ENCODE measurements at places on chromosomes 3 and 15. TPM values are rescaled to one million over a fixed set of nuclear protein-coding genes. Genes with fewer than 3 reads are reported as not detected.

- DNase-seq, result no peak
These were observed 168.2 kb downstream of the MBNL1 start for GRCh38 chr3:152436707-152437590.

GRCh38 chr15:37109872-37110572, 9.7 kb upstream of the MEIS2 start:
- no peak for DNase-seq

Gene GOLGA6L10
- 0.48 TPM for total RNA-seq

Gene GOLGA6L7
- not detected for total RNA-seq

DNA sequence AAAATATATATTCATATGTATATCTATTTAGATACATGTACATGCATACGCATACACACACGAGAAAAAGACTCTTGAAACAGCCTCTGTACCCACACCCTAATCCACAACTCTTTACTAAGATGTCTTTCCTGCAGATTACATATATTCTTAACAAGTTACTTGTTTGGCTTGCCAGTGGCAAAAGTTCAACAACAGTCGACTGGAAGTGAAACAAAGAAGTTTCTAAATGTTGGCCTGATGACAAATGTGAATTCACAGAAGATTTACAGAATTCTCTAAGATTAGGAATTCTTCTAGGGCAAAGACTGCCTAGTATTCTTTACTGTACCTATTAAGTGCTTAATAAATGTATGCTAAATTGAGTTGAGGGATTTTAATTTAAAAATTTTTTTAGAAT, 116.8 kb downstream of the CDIN1 start:
- DNase-seq, result no peak

DNA sequence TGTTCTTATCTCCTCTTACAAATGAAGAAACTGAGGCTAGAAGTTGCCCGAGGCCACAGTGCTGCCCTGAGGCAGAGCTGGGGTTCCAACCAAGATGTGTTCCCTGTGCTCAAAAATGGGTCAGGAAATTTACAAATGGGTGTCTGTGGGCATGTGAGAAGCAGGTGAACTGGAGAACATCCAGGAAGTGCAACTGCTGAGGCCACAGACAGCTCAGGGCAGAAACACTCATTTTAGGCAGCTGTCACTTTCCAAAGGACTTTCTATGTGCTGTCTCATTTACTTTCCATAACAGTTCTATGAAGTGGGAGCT, 47.2 kb upstream of the ATP2B2 start:
- no peak for DNase-seq

GRCh38 chr3:137052298-137052697, 94.5 kb downstream of the IL20RB start:
- DNase-seq, result no peak

Gene ATP13A5
- total RNA-seq, result not detected

- DNase-seq, result no peak
These were observed 102.9 kb upstream of the NR2E3 start for GRCh38 chr15:71707230-71708050.

- no peak for DNase-seq
These were observed 155.9 kb upstream of the TLE3 start for GRCh38 chr15:70253461-70254156.

DNA sequence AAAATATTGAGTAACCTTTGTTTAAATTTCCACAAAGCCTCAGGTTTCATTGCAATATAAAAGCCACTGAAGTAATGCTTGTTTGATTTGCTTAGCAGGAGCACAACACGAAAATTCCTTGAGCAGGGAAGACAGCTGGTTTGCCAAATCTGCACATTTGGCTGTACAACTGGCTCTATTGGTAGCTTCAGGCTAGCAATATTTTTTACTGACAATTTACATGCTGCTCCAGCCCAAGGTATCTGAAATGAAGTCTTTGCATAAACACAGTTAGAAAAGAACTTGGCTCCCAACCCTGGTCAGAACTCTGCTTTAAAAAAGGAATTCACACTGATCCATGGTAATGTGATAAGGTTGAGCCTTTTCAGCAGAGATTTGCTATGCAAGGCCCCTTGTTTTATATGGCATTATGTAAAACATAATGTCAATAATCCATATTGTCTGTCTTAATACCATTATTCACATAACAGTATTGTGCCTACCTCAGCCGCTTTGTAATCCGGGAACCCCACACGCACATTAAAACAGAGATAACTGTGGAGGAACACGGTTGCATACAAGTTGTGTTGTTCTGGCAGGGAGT, 55.7 kb upstream of the CHL1 start:
- DNase-seq, result no peak

- DNase-seq, result no peak
These were observed 95.9 kb downstream of the FEZF2 start for GRCh38 chr3:62277450-62277849.

DNA sequence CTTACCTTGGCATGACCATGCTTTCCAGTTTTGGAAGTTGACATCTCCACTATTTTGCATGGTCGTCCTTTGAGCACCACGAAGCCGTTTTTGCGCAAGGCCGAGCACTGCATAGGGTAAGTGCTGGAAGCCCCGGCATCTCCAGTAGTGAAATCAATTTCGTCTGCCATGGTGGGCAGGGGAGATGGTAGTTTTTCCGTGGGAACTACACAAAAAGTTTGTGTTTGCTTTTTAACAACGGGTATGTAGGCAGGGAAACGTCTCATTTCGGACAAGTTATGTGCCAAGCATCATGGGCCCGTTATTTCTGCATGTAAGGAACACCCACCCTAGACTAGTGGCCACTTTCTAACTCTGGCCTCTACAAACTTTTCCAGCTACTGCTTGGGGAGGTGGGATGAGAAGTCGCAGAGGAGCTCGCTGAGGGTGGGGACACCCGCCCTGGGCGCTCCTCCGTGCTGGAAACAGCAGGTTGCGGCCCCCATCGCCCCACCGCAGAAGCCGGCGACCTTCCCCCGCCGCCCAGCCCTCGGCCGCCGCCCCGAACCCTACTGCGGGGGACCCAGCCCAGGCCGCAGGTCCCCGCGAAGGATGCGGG, 701 bp downstream of the EIF5A2 start:
- no peak for DNase-seq

Gene PRSS50
- 0.13 TPM for total RNA-seq

GRCh38 chr3:27556887-27557286, 72.7 kb upstream of the SLC4A7 start:
- no peak for DNase-seq

DNA sequence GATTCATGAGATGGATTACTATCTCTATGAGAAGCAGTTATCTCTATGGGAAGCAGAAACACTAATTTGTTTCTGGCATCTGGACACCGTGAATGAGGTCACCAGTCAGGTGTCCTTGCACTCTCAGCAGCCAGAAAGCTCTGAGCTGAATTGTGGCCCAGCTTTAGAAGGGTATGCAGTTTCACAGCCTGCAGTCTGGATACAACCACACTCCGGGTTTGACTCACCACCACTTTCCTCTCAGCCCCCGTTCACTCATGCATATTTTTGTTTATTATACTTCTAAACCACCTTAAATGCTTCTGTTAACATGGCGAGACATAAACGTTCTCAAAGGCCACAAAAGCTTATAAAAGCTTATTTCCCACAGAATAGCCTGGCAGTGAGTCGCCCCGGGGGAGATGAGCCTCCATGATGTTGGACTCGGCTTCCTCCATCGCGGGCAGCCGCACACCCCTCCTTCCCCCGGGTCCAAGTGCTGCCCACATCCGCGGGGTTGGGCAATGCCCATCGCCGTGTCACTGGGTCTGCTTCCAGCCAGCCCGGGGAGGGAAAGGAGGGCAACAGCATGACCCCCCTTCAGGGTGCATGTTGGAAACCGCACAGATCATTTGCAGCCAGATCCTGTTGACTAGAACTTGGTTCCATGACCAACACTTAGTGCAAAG, 16.8 kb upstream of the SLC41A3 start:
- DNase-seq, result no peak

- no peak for DNase-seq
These were observed 122.1 kb downstream of the FOXB1 start for GRCh38 chr15:60126200-60126599.

DNA sequence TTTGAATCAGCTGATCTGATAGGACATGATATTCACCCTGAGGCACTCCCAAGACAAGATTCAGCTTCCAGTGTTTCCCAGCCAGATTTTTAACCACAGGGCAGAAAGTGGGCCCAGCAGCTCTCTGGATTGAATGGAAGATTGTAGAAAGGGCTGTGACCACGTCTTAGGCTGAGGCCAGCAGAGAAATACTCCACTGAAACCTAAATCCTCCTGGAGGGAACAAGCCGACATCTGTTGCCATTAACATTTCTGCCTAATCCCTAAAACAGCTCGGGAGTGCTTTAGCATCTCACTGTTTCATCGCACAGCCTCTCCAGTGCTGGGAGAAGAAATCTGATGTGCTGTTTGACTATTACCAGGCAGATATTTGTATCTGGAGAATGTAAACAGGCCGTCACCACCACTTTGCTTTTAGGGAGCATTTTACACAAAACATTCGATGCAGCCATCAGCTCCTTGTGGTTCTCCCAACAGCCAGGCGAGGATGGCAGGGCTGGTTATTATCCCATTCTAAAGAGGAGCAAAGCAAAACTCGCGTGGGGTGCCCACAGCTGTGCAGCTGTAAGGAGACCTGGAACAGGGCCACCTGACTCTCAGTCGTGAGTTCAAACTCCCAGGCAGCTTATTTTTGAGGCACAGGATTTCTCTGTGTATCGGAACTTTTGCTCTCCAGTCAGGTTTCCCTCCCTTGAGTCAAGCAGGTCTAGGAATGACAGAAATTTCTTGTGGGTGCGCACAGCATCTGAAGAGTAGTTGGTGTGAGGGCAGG, 117.4 kb downstream of the LIPC start:
- peak; percentile 39 for DNase-seq

- peak; percentile 55 for DNase-seq
These were observed 26.6 kb downstream of the MIX23 start for GRCh38 chr3:122356402-122356801.

DNA sequence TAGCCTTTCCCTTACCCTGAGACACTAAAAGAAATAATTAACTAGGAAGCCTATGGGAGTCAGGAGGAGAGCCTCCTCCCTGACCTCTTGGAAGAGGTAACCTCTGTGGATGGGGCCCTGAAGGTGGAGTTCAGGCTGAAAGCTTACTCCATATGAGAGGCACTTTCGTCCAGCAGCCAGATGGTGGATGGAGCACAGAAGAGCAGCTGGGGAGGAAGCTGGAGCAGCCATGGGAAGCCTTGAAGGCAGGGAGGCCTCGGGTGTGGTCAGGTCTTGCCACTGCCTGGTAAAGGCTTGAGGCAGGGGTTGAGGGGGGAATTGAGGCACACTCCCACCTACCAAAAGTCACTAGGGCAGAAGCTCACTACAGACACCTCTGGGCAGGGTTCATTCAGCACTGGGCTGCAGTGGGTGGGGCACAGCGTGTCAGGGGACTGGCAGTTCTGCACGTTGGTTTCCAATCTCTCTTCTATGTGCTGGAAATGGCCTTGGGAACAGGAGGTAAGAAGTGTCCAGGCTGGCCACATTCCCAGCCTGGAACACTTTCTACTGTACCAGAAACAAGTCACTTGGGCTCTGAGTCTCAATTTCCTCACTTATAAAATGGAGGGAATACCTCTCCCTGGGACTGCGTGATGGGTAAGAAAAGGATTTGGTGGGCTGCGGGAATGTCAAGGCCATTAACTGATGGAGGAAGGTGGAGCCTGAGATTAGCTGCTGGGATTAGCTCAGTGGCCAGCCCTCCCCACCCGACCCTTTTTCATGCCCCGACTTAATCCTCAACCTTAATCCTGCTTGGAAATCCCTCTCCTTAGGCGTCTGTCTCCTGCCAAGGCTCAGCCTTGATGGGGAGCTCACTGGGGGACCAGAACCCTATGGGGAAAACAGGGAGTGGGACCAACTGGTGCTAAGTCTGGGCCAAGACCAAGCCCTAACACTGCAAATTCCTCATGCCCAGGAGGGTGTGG, 5.4 kb downstream of the PCBP4 start:
- no peak for DNase-seq

Gene PGBD4
- 0.93 TPM for total RNA-seq

Gene GREM1
- 2.2 TPM for total RNA-seq

DNA sequence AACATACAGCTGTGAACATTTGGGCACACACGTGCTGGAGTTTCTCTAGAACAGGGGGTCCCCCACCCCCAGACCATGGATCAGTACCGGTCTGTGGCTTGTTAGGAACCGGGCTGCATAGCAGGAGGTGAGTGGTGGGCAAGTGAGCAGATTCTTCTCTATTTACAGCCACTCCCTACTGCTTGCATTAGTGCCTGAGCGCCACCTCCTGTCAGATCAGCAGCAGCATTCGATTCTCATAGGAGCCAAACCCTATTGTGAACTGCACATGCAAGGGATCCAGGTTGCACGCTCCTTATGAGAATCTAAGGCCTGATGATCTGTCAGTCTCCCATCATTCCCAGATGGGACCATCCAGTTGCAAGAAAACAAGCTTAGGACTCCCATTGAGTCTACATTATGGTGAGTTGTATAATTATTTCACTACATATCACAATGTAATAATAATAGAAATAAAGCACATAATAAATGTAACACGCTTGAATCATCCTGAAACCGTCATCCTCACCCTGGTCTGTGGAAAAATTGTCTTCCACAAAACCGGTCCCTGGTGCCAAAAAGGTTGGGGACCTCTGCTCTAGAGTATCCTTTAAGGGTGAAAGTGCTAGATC, 25.8 kb downstream of the CHRM5 start:
- DNase-seq, result no peak

- no peak for DNase-seq
These were observed 41.5 kb downstream of the TGM4 start for GRCh38 chr3:44915702-44916438.

All from left lobe of liver (tissue), 2 donors.